Left ventricle myocardium inferior (tissue), 1 donor: ENCODE measurements at places on chromosomes 2 and 18. TPM values are rescaled to one million over a fixed set of nuclear protein-coding genes. Genes with fewer than 3 reads are reported as not detected.
A peak's percentile ranks its signal among the peaks of the same experiment; 100 is the strongest.

Gene ALKAL2
- total RNA-seq, result 1.1 TPM

Gene CNTNAP5
- not detected for total RNA-seq

Gene HJURP
- 0.36 TPM for total RNA-seq

Gene RAB27B
- total RNA-seq, result 0.16 TPM

Gene TRIM54
- 285 TPM for total RNA-seq

Gene RNF125
- 3.5 TPM for total RNA-seq

Gene ANTXR1
- 23.3 TPM for total RNA-seq

GRCh38 chr18:54805571-54806334 is 22.5 kb upstream of the RAB27B start:
- no peak overlapping the region for H3K27ac ChIP-seq
- no peak for DNase-seq
- H3K4me3 ChIP-seq, result no peak overlapping the region
- H3K4me1 ChIP-seq, result no peaks in the 10 kb centered on the region

DNA sequence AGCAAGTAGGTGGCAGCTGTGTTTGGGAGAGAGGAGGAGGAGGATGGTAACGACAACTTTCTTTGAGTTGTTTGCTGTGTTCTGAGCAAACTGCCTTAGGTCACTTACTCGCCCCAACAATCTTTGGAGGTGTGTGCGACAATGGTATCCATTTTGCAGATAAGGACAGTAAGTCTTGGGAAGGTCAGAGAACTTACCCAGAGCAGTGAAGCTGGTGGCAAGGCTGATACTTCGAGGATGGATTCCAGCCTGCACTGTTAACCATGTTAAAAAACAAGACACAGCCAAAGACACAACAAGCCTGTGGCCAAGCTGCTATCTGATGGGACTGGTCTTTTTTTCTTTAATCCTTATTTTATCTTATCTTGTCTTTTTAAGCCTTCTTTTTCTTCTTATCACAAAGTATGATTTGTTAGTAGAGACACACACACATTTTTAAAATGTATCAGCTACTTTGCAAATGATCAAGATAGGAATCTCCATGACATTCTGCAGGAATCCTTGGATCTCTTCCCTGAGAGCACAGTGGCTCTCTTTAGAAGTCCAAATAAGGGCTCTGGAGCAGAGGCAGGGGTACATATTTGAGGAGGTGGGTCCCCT is 27.9 kb downstream of the CNDP1 start:
- no peak overlapping the region for H3K27ac ChIP-seq
- H3K36me3 ChIP-seq, result no peaks in the 10 kb centered on the region
- H3K4me1 ChIP-seq, result peaks cover 11% of the 10 kb centered on the region
- H3K27me3 ChIP-seq, result no peaks in the 10 kb centered on the region
- no peak overlapping the region for H3K4me3 ChIP-seq

DNA sequence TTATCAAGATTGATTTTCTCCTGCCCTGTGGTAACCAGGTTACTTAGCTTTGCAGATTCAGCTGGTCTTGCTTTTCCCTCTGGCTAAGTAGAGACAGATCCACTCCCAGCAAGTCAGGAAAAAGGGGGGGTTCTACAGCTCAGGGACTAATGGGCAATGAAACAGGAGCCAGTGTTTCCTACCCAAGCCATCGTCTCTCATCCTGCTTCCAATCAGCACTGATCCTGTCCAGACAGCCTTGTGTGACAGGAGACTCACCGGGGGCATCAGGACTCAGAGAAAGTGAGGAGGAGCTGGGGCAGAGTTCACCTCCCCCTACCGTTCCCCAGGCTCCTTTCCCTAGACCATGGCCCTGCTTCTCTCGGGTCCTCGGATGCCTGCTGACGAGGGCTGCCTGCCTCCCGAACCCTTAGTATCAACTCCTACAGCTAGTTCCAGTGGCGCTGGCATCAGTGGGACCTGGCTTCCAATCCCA is 307.6 kb downstream of the ALK start:
- no peak for DNase-seq
- H3K27me3 ChIP-seq, result peaks cover 65% of the 10 kb centered on the region
- no peaks in the 10 kb centered on the region for H3K4me1 ChIP-seq
- H3K36me3 ChIP-seq, result no peaks in the 10 kb centered on the region
- no peak overlapping the region for H3K4me3 ChIP-seq
- H3K27ac ChIP-seq, result no peak overlapping the region

DNA sequence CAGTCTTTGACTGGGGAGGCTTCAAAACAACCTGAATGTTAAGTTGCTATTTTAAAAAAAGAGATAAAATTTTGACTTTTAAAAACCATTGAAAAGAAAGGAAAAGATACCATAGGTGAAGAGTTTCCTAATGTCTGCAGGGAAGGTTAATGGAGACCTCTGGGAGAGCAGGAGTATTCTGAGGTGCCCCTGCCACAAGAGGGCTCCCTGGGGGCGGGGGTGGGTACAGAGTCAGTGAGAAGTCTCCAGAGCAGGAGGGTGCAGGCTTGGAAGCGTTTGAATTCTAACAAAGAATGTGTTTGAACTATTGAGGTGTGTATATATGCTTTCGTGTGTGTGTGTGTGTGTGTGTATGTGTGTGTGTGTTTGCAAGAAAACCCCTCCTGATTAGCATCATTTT is 46.7 kb upstream of the ST6GAL2 start:
- H3K27me3 ChIP-seq, result no peaks in the 10 kb centered on the region
- no peaks in the 10 kb centered on the region for H3K36me3 ChIP-seq
- H3K4me3 ChIP-seq, result no peak overlapping the region

- no peak overlapping the region for H3K27ac ChIP-seq
- H3K4me1 ChIP-seq, result no peaks in the 10 kb centered on the region
Measured at GRCh38 chr2:235894839-235895238, 273.3 kb downstream of the GBX2 start.

- no peaks in the 10 kb centered on the region for H3K27me3 ChIP-seq
- H3K4me3 ChIP-seq, result peak within 1 kb of the TSS; percentile 86
- DNase-seq, result peak; percentile 98
- peaks cover 30% of the 10 kb centered on the region for H3K36me3 ChIP-seq
Measured at GRCh38 chr18:9136315-9137155, at the start of gene ANKRD12. Gene ANKRD12 (plus strand): TSS chr18:9136781. CDS start chr18:9182433, 45,652 bp downstream.

DNA sequence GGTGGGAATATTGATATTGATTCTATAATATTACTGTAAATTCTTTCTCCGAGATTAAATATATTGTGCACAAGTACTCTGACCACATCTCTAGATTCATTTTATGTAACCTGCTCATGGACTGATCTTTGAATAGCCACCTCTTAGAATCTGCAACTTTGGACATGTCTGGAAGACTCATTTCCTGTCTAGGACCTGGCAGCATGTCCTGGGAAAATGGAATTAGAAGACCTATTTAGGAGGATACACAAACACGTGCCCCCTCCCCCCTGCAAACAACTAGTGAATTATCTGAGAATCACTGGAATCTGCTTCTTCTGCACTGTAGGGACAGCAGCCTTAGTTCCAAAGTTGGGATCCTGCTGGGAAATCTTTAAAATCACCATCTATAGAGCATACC is 94.1 kb downstream of the UBE2E3 start:
- H3K4me1 ChIP-seq, result peaks cover 20% of the 10 kb centered on the region
- H3K27ac ChIP-seq, result no peak overlapping the region
- no peaks in the 10 kb centered on the region for H3K27me3 ChIP-seq
- DNase-seq, result no peak
